Activated CD8-positive, alpha-beta memory T cell treated with anti-CD3 and anti-CD28 coated beads for 4 hours (primary cell): ENCODE measurements at places on chromosomes 7 and 10.

- no peak for DNase-seq
These were observed 237.5 kb upstream of the MKLN1 start for GRCh38 chr7:131090188-131090587.

DNA sequence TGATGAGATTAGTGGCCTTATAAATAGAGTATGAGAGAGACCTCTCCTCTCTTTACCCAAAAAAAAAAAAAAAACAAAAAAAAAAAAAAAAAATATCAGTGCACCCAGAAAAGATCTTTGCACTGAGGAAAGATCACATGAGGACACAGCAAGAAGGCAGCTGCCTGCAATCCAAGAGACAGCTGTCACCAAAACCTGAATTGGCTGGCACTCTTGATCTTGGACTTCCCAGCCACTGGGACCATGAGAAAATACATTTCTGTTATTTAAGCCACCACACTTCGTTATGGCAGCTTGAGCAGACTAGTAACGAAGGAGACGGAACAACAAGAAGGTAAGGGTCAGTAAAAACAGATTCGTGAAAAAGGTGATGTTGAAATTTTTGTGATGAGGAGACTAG, 47.0 kb downstream of the TMEM106B start:
- no peak for DNase-seq

GRCh38 chr7:157003756-157004520, 6.5 kb downstream of the MNX1 start:
- no peak for DNase-seq

DNA sequence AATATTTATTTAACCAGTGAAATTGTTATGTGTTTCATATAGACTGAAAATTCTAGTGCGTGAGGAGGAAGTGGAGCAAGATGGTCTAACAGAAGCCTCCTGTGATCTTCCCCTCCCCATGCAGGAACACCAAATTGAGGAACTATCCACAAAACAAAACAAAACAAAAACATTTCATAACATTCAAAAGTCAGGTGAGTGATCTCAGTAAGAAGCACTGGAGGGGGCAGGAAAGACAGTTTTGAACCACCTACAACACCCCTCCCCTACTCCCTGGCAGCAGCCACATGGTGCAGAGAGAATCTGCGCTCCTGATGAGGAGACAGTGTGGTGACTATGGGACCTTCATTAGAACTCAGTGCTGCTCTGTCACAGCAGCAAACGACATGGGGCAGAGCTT, 221.9 kb upstream of the SEMA3C start:
- no peak for DNase-seq

DNA sequence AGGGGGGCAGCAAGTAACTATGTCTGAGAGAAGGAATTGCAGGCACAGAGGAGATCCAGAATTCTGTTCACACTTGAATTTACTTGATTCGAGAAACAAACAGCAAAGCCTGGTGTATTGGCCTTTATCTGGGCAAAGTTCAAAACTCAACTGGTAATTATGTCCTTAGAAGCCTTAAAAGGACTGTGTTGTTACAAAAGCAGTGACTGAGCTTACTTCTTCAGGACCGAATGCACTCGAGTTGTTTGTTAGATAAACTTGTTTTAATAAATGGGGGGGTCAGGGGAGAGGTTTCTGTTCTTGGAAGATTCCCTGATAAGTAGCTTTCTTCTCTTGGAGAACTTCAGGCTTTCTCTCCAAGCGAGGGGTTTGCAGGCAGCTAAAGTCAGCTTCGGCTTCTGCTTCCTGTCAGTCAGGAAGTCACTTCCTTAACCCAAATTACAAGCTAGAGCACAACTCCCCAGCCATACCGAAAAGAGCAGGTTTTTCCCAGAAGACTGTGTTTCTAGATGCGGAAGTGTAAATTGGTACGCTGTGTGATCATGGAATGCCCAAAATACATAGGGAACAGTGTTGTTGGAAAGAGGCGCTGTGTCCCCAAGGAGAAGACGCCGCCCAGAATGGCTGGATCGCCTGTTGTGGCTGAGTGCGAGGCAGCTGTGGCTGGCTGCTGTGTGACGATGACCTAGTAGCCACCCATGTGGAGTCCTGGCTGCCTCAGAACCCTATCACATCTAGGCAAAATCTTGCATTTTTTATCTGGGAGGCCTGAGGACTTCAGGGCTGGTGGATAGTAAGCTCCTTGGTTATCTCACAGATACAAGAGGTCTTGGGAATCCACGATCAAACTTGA, 110.4 kb downstream of the TCF7L2 start:
- no peak for DNase-seq

GRCh38 chr7:143413123-143413522, 4.5 kb upstream of the EPHA1 start:
- no peak for DNase-seq

DNA sequence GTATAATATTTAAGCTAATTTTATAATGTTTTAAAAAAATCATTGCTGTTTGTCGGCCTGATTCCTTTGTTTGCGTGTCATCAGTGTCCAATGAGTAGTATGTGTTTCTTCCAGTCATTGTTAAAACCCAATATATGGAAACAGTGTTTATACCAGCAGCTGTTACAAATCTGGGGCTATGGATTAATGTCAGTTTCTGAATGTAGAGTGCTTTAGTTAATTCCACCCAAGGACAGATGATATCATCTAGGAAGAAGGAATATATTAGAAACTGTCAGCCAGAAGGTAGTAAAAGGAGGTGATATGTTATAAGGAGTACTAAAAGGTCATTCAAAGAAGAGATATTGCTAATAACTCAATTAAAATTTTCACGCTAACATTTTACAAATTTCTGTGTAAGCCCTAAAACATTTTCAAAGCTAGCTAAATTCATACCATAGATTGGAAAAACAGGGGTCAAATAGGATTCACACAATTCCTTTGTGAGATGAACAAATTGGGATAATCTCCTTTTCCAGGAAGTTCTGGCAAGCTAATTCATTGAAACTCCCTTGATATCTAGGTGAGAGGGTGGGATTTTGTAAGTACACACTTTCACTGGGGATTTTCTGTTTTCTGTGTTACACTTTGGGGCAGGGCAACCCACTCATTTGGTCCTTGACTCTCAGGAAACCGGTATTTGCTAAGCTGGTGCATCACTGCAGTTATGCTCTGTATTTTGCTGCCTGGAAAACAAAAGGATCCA, 448.8 kb downstream of the LRMDA start:
- DNase-seq, result no peak

GRCh38 chr10:103933557-103934121, 15.7 kb upstream of the STN1 start:
- no peak for DNase-seq

- no peak for DNase-seq
These were observed 90.7 kb upstream of the NAMPT start for GRCh38 chr7:106375499-106375898.

- DNase-seq, result no peak
These were observed 165.9 kb downstream of the DNAJB6 start for GRCh38 chr7:157502701-157503111.

DNA sequence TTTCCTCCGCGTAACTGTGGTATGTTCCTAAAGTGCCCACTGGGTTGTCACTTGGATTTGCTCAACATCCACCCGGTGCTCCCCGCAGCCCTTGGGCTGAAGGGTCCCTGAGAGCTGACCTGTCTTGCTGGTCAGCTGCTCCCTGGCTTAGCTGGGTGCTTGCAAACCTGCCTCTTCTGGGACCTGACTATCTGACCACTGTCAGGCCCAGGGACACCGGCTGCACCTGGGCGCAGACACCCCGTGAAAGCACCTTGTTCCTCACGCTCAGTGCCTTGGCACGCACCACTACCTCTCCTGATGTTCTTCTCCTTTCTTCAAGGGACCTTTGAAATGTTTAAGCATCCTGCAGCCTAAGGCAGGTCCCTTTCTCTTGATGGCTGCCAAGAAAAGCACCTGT, 26.6 kb upstream of the LARP4B start:
- DNase-seq, result no peak

GRCh38 chr10:35890676-35891495, 248.8 kb upstream of the FZD8 start:
- DNase-seq, result no peak

GRCh38 chr10:49161411-49161997, 26.7 kb downstream of the TMEM273 start:
- DNase-seq, result no peak

GRCh38 chr7:16411391-16411790, 9.9 kb downstream of the CRPPA start:
- no peak for DNase-seq

- DNase-seq, result no peak
These were observed 4.9 kb downstream of the ZNF277 start for GRCh38 chr7:112211348-112211907.

GRCh38 chr7:103972779-103973434, 16.6 kb downstream of the RELN start:
- DNase-seq, result no peak
